ENCODE measurements at places on chromosomes 11 and 22.

DNA sequence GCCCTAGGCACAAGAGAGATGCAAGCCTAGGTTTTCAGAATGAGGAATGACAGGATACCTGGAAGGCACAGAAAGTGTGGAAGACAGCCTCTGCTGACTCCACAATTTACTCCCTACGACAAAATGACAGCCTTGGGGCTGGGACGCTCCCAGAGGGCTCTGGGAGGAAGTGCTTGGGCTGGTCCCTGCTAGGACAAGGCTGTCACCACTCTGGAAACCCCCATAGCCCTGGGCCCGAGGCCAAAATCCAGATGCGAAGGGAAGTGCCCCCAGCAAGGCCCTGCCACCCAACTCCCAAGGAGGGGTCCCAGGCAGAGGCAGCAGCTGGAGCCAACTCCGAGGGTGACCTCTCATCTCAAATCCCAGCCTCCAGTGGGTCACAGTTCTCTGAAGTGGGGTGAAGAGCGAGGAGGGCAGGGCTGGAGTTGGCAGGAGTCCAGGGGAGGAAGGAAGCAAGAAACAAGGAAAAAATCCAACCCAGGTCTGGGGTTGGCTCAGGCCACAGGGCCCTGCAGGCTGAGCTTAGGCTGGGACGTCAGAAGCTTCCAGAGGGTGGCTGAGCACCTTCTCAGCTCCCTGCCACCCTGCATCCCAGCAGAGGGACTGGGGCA, 6.3 kb upstream of the CDC42EP2 start:
- no peak for DNase-seq

GRCh38 chr11:108743851-108744250, 79.0 kb downstream of the DDX10 start:
- no peak for DNase-seq

DNA sequence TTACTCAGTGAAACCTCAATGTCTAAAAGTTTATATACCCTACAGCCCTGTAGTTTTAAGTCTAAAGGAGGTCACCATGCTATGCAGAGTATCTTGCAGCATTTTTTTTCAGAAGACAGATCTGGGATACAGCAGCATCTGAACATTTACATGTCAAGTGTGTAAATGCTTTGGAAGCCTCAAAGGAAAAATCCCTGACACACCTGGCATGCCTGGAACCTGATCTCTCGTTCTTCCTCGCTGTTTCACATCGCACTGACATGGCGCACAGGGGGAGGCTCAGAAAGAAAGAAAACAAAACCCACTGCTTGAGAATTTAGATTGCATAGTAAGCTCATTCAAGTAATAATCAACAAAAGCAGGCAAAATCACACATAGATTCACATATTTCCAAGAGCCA, 31.0 kb downstream of the PAX6 start:
- no peak for DNase-seq

DNA sequence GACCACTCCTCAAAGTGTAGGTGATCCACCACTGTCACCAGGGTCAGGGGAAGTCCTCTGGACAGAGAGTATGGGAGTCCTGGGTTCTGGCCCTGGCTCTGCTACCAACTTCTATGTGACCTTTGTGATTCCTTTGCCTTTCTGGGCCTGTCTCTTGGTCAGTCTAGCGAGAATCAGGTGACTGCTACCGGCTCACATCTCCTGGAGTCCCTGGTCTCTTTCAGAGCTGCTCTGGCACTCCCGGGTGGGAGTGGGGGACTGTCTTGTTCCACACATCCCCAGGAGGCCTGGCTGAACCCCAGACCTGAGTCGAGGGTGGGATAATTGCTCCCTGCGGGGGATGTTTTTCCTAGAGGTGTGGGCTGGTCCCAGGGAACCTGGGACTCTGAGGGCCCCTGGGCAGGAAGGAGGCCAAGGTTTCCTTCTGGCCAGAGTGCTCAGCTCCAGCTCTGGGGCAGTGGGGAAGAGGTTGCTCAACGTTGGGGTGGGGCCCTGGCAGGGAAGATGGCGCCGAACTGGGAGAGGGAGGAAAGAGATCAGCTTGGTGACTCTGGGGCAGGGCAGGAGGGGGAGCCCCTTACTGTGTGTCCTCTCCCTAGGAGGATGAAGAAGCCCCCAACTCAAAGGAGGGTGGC, 2.1 kb downstream of the SOX10 start:
- DNase-seq: no peak

GRCh38 chr11:2273771-2274170, 3.4 kb upstream of the ASCL2 start:
- DNase-seq: no peak

- no peak for DNase-seq
These were observed 1008.0 kb downstream of the FAM181B start for GRCh38 chr11:81725701-81726100.

DNA sequence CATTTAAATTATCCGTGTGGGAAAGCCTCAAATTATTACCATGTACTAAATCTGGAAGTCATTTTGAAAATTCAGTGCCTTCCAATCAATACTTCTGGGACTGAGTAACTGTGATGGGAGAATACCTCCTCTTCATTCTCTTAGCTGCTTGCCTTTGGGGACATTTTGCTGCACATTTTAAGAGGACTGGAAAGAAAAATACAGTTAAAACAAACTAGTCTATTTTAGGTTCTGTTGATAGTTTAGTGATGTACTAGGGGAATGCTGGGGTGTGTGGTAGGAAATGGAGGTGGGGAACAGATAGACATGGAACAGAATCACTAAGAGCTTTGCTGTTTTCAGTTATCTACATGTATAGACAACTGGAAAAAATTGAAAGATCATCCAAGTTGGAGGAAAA, 65.7 kb upstream of the APOA1 start:
- no peak for DNase-seq

DNA sequence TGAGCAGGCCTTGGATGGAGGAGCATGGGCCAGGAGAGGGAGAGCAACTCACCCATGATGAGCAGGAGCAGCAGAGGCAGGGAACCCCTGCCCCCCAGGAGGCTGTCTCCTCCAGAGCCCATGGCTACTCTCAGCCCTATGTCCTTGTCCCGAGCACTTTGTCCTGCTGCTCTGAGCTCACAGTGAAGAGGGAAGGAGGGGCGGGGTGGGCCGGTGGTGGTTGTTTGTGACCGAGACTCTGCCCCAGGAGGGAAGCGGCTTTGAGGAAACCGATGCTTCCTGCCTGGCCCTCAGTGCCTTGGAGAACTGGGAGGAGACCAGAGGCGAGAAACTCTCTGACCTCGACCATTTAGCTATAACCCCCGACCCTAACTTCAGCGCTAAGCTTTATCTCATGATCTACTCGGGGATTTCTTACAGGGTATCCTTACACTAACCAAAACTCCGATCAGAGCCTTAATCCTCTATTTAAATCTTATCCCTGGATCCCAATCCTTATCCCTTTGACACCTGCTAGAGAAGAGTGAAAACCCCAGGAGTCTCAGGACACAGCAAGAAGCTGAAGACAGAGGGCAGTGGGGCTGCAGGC, at the start of gene ROBO4:
TSS of gene ROBO4 (minus strand) at position 192 of the 589 bp plus-strand sequence. CDS start at position 122, 70 bp downstream.
- DNase-seq: no peak

DNA sequence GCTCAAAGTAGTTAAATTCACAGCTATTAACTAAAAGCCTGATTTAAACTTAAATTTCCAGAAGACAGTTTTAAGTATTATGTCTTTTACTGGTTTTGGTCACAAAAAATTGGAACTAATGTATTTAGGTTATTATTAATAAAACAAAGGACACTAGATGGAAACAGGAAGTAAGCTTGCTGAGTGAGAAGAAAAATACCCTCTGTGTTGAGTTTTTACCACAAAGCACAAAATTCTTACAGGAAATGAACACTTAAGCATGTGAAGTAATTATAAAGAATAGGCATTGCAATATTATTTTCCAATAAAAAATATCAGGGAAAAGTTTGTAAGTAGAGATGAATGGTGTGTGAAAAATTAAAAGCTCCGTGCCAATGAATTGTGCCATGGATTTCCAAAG, 46.3 kb downstream of the PIK3C2A start:
- DNase-seq: no peak

DNA sequence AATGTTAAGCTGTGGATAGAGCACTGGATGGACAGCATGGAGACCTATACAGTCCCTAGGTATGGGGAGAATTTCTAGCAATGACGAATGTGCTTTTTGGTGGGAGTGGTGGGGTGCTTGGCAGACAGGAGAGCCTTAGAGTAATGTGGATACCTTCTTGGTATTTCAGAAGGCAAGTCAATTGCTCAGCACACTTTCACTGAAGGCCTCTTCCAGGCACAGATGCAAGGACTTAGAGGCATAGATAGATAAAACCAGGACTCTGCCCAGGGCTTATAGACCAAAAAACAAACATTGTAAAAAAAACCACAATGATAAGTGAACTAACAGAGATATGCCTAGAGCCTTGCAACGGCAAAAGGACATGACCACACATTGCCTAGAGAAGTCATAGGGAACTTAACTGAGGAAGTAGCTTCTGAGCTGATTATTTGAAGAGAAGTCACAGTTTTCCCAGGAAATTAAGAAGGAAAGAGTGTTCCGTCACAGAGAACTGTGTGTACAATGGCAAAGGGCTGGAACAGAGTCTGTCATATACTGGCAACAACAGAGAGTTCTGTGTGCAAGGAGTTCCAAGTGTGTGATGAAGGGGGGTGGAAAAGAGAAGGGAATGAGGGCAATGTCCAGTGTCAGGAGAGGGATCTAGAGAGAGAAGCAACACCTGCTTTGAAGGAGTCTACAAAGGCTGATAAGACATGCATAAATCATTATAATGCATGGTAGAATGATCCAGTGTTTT, 65.9 kb upstream of the PICALM start:
- no peak for DNase-seq

- no peak for DNase-seq
These were observed 66.0 kb downstream of the GRK3 start for GRCh38 chr22:25630447-25630846.

GRCh38 chr11:65043881-65044501, 3.0 kb downstream of the SAC3D1 start:
- no peak for DNase-seq

DNA sequence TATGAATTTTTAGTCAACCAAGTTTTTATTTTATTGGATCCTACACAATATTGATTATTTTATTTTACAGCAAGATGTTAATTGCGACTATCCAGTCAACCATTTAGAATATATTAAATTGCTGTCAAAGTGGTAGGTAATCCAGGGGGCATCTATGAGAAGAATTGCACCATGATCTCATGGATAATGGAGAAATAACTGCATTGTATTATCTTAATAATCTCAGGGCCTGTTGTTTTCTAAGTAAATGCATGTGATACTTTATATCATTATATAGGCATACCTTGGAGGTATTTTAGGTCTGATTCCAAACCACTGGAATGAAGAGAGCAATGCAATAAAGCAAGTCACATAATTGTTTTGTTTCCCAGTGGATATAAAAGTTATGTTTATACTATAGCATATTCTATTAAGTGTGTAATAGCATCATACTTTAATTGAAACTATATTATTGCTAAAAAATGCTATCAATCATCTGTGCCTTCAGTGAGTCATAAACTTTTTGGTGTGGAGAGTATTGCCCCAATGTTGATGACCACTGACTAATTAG, 595.4 kb upstream of the CHORDC1 start:
- DNase-seq: no peak

DNA sequence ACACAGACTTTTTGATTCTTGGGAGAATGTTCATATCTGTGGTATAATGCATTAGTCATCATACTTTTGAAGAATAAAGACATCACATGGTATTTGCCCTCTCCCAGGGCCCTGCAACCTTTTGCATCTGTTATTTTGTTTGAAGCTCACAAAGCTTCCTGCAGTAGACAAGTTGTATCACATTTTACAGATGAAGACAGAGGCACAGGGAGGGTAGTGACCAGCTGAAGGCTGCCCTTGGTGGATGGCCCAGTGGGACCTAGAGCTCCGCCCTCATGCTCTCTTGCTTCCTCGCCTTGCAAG, 66.4 kb downstream of the UBASH3B start:
- no peak for DNase-seq

DNA sequence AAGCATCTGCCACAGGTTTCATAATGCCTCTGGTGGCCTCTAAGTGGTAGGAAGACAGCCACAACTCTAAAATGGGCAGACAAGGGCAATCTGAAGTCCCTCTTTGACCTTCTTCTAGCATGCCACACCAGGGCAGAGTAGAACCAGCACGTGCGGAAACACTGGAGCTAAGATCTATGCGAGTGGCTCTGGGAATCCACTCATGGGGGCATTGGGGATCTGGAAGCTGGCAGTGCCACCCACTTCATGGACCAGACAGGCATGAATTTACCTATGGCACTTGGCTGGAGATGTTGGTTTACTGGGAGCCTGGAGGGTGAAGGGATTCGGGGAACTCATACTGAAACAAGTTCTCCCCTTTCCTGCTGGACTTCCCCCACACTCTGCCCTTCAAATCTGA, 337.4 kb downstream of the MIAT start:
- DNase-seq: no peak

DNA sequence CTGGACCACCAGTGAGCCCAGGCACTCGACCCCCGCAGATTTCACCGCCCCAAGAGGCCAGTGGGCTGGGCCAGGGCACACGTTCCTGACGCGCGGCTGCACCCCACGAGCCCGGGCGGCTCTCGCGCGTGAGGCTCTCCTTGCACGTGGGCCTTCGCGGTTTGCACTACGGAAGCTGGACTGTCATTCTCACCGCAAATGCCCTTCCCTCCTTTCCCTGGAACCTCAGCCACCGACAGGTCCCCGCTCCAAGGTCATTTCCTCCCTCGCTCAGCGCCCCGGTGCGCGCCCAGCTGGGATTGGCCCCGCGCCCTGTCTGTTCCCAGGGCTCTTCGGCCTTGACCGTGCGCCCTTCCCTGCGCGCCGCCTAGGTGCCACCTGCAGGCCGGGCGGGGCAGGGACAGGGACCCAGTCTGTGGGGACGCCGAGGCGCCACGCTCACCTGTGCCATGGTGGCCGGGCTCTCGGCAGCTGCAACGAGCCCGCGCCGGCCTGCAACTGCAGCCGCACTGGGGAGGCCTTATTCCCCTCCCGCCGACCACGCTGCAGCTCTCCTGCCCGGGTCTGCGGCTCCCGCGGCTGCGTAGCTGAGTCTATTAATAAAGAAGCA, 2.1 kb upstream of the CPT1A start:
- peak; percentile 68 for DNase-seq

DNA sequence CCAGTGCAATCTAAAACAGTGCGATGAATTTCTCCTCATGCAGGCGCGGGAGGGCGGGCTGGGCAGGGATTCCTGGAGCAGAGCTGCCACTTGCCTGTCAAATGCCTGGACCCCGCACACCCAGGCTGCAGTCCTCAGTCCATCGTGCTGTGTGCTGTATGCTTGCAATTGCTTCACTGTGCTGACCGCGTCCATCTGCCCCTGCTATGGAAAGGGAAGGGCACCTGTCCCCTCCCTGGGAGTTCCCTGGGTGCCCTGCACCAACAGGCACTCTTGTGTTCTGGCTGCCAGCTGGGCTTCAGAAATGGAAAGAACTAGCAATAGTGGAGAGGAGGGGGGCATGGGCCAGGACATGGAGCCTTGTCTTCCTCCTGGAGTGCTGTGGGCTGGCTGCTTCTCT, 185.4 kb upstream of the B3GAT1 start:
- no peak for DNase-seq

DNA sequence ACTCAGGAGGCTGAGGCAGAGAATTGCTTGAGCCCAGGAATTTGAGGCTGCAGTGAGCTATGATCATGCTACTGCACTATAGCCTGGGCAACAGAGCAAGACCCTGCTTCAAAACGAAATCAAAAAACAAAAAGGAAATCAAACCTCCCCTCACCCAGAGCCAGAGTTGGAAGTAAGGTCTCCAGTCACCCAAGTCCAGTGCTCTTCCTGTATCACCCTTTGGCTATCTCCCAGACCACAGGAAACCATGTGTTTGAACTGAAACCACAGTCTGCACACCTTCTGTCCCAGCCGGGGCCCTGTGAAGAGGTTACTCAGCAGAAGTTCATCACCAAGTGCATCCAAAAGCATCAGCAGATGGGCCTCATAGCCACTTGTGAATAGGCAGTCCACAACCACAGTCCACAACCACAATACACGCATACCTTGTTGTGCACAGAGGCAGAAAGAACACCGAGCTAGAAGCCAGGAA, 4.6 kb downstream of the MYH9 start:
- DNase-seq: no peak
